ENCODE measurements at places on chromosomes 2 and 18. TPM values are rescaled to one million over a fixed set of nuclear protein-coding genes. Genes with fewer than 3 reads are reported as not detected.

DNA sequence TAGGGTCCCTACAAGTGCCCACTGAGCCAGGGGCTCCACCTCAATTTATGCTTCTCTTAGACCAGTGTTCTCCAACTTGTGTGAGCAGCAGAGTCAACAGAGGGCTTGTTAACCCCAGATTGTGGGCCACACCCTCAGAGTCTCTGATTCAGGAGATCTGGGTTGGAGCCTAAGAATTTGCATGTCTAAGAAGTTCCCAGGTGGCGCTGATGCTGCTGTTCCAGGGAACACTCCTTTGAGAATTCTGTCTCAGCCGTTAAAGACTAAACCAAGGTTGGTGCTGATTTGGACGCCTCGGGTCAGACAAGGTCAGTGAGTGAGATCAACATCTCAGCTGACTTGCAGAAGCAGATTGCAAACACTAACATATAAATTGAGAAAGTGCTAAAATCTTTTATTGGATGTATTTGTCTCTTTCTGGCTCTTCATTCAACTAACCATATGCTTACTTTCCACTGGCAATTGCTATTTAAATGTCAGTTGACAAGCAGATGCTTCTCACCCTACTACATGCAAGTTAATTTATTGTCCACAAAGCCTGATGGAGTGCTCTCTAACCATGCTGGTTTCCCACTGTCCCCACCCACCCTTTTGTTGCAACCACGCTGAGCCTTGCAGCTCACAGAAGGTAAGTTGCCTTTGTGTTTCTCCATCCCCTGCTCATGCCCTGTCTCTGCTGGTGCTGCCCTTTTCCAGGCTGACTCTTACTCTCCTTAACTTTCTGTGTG, 31.5 kb downstream of the LYPD1 start:
- DNase-seq, result no peak

- DNase-seq, result no peak
Measured at GRCh38 chr2:185215497-185215896, 523.1 kb upstream of the FSIP2 start.

GRCh38 chr18:49944663-49945062, 131.3 kb upstream of the ACAA2 start:
- DNase-seq, result peak; percentile 18

- DNase-seq, result peak; percentile 58
Measured at GRCh38 chr18:76064998-76065397, 430.0 kb downstream of the ZNF516 start.

DNA sequence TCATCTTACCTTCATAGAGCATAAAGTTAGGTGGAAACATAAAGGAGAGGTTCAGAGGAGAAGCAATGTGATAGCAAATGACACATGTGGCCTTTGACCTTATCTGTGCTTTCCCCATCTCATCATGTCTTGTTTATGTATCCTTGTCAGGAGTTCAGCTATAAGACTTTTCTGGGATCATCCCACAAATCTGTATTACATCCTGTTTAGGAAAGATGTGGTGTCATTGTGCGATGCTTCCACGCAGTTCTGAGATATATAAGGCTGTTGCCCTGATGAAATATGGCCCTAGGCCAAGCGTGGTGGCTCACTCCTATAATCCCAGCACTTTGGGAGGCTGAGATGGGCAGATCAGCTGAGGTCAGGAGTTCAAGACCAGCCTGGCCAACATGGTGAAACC, 15.5 kb upstream of the MGAT5 start:
- no peak for DNase-seq

DNA sequence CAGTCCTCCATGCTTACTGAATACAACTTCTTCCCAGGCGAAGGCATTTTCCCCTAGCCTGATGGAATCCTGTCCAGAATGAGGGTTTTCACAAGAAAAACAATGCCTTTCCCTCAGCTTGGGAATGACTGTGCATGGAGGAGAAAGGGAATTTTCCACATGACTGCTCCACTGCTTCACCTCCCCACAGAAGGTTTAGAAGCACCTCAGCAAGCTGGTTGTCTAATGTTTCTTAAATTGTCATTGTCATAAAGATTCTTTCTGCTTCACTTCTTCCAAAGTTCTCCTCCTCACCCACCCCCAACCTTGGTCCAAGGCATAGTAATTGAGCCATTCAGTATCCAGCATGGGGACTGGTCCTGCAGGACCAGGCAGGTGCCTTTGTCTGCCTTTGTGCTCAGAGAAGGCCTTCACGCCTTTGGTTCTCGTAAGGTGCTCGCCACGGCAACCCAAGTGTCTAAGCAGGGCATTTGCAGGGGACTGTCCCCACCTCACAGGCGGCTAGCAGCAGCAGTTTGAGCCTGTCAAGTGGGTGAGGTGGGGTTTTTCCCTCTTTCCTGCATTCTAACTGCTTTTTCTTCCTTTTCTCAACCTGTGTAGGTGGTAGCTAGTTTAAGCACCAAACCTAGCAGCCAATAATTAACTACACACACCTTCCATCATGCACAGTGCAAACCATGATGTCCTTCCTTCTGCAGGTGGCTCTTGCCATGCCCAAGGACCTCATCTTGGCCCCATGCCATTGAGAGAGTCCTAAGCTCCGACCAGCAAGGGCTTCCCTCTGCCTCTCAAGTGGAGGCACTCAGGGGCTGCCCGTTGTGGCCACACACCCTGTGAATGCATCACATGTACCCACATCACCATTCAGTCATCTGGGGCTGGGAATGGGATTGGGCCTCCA, 65.7 kb upstream of the BCL2L11 start:
- DNase-seq, result no peak

DNA sequence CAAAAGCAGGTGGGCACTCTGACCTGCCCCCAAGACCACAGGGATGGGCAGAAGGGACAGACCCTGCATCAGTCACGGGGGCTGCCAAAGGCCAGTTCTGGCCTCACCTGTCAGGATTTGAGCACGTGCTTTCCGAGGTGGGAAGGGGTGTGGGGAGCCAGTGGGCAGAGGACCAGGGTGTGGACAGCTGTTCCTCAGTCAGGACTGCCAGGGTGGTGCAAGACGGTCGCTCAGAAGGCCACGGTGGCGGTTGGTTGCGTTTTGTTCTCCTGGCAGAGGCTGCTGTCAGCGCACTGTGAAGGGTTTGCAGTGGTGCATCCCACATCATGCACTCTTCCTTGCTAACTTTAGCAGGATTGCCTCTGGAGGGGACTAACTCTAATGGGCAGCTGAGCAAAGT, 665.3 kb upstream of the RAB6C start:
- DNase-seq, result no peak

DNA sequence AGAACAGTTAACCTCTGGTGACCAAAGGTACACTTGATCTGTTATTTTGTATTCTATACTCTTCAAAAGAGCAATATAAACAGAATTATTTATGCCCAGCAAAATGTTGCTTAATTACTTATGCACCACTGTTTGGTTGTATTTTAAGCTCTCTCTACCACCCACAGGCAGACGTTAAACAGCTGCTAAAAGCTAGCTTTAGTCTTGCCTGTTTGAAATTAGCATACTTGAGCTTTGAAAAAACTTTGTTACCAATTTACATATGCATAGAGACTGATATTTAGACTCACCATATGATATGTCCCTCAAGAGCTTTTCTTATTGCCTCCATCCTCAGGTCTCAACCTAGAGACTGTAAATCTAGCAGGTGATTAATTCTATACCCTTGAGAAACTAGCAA, 426.9 kb downstream of the NR4A2 start:
- DNase-seq, result no peak

DNA sequence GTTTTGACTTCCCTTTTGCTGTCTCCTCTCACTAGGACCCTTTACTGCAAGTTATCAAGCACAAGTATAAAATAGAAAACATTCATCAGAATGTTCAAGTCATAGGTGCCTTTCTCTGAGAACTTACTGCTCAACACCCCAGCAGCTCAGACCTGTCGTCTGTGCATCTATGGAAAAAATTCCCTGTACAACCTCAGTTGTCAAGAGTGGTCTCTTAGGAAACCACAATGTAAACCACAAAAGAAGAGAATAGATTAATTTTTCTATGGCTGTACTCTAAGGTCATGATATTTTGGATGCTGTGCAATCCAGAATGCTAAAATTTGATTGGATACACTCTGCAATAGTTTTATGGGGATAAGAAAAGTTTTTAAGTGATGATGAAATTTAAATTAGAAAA, 84.1 kb downstream of the RBMS1 start:
- DNase-seq, result no peak

GRCh38 chr2:40302751-40303325, 149.1 kb downstream of the SLC8A1 start:
- DNase-seq, result no peak

- no peak for DNase-seq
Measured at GRCh38 chr2:224576088-224576715, 9.0 kb downstream of the CUL3 start.

GRCh38 chr2:68426848-68427579, 40.1 kb downstream of the FBXO48 start:
- DNase-seq, result no peak

DNA sequence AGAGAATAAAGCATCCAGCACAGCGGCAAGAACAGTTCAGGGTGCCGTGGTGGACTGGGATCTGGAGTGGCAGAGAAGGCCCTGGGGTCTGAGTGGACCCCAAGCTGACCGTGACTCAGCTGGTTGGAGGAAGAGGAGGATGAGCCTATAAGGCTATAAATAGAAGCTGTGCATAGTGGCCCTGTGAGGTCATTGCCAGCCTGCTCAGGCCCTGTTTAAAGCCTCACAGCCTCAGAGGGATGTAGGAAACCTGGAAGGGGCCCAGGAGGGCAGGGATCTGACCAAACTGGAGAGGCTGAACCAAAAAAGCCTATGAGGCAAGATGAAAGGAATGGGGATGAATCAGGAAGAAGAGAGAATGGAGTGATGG, 11.3 kb upstream of the DES start:
- peak; percentile 91 for DNase-seq

GRCh38 chr2:236157366-236157765, 10.8 kb downstream of the GBX2 start:
- peak; percentile 28 for DNase-seq

The GPAT2 gene
- not detected for total RNA-seq

The TTN gene
- 0.03 TPM for total RNA-seq

The LIMS1 gene
- total RNA-seq, result 132 TPM

The ANKRD44 gene
- 16.0 TPM for total RNA-seq

The MAIP1 gene
- total RNA-seq, result 48.2 TPM

The GPR45 gene
- not detected for total RNA-seq

The RAD51AP2 gene
- total RNA-seq, result not detected

The STARD6 gene
- total RNA-seq, result not detected
